Hepatic stellate cell (primary cell): ENCODE measurements at places on chromosomes 4 and X.

DNA sequence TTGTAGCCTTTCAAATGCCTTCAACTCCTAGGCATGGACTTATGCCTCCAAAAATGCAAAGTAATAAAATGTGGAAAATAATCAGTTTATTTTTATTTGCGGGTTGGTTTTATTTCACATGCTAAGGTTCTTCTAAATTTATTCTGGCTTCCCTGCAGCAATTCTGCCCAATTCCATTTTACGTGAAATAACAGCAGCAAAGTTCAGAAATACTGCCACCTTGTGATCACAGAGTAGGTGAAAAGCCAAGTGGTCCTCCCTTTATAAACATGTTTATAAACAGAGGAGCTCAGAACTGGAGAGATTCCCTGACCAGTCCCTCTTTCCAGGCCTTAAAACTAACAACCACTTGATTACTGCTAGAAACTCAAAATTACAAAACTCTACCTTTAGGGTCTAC lies 14.7 kb upstream of the DCHS2 start:
- DNase-seq = no peak

- no peak for DNase-seq
These were observed 192.5 kb downstream of the ASMT start for GRCh38 chrX:1807301-1807731.

DNA sequence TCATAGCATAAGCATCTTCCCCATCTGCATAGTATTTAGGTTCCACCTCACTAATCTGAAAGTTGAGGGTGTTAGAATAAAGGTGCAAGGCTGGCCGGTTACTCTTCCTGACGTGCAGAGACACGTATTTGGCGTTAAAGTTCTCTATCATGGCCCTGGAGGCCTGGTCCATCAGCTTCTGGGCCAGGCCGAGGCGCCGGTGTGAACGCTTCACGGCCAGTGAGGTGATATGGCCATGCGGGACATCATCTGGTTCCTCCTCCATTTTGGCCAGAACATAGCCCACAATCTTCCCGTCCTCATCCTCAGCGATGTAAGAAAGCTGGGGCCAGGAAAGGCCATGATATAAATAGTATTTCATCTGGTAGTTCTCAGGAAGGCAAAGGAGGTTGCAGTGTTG lies 425 bp downstream of the NAA11 start:
- DNase-seq = no peak

DNA sequence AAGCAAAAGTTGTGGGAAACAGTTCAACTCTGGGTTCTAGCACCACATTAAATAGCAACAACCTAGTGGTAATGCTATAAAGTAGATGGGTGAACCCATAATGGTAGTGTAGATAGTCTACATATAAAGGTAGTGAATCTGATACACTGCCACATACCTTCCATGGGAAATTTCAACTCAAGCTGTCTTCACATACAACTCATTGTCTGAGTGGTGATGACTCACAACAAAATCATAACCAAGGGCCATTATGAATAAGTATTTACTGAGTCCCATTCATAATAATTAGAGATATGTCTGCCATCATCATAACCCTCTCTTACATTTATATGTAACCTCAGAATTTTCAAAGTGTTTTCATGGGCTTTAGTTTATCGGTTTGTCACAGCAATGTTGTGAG lies 34.8 kb downstream of the EGF start:
- no peak for DNase-seq

GRCh38 chrX:148572337-148572736 lies 71.9 kb downstream of the AFF2 start:
- DNase-seq = no peak

DNA sequence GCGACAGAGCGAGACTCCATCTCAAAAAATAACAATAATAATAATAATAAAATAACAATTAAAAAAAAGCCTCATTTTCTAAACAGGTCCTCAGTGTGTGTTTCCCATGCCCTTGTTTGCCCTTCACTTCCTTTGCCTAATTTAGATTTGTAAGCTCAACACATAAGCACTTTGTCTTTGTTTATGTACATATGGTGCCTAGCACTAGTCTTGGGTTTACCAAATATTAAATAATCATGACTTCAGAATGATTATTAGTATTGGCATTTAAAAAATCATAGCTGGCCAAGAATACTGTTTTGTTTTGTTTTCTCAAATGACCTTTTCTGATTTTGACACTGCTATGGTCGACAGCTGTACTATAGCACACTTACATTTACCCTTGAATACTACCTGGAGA lies 6.4 kb upstream of the RAPGEF2 start:
- no peak for DNase-seq

GRCh38 chr4:148563684-148564083 lies 121.5 kb upstream of the NR3C2 start:
- no peak for DNase-seq

GRCh38 chr4:25838526-25838925 lies 24.3 kb downstream of the SEL1L3 start:
- no peak for DNase-seq

DNA sequence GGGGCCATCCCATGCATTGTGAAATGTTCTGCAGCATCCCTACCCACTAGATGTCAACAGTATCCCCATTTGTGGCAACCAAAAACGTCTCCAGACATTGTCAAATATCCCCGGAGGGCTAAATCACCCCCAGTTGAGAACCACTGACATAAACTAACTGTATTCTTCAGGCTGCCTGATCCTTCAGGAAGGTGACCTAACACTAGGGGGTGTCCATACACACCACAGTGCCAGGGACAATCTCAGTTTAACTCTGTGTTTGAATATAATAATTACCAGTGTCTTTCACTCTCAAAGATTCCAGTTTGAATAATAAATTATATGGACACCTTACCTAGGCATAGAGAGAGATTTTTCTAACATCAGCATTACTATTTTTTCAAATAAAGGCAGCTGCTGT lies 6.4 kb downstream of the ACE2 start:
- DNase-seq = peak; percentile 3

DNA sequence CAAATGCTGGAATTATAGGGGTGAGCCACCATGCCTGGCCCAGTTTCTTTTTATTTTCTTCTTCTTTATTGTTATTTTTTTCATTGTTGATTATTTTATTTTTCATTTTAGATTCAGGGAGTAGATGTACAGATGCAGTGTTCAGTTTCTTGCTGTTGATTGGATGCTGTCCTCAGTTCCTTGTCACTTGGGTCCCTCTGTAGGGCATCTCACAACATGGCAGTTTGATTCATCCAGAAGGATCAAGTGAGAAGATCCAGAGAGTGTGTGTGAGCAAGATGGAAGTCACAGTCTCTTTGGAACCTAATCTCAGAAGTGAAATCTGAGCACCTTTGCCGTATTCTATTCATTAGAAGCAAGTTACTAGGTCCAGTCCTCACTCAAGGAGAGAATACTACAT lies 20.9 kb downstream of the HMGB3 start:
- DNase-seq = no peak

DNA sequence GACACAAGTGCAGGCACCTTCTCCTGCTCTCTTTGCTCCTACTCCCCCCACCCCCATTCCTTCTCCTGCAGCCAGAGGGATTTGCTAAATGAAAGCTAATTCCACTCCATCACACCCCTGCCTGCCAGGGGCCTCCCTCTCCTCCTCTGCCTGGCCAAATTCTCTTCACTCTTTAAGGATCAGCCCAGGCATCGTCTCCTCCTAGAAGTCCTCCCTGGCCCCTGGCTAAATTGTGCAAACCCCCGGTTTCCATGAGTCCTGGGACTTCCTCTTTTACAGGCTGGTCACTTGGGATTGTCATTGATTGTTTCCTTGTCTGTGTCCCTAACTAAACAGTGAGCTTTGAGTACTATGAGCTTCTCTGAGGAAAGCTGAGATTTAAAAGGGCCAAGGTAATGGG lies 8.7 kb upstream of the ABLIM2 start:
- DNase-seq = no peak

DNA sequence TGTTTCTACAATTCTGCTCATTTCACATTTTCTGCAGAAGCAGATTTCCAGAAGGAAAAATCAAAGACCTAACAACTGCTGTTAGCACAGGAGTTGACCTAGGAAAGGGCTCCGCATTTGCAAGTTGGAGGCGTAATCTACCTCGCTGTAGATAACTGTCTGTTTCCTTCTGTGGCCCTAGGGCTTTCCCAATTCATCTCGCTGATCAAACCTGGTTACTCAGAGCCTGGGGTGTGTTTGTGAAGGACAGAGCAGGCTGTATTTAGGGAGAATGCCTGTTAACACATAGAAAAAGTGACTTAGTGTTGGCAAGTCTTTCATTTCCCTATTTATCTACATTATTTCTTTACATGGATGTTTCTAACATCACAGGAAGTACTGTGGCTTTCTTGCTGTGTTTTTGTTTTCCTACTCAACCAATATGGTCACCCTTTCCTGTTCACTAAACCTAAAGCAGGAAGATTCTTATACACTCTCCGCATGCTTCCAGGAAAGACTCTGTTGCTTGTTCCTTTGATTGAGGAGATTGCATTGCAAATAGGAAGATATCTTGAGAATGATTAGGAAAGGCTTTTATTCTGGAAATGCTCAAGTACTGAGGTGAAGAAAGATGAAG lies 40.5 kb downstream of the AGA start:
- no peak for DNase-seq

DNA sequence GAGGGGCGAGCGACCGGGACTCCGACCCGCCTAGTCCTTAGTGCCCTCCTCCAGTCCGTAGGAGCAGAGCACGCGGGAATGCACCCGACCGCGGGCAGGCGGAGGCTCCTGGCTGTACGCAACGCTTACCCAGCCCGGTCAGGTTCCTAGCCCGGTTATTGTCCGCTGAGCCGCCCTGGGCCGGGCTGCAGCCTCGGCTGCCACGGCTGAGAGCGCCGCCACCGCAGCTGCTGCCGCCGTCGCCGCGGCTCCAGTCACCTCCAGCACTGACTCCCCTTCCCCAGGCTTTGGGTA lies at the start of gene AMER1:
Gene AMER1 (minus strand): TSS at position 268 of the 294 bp plus-strand sequence. CDS start 12,422 bp downstream, outside the sequence.
- DNase-seq = no peak

GRCh38 chr4:100190643-100191600 lies 654 bp upstream of the DDIT4L start:
- peak; percentile 17 for DNase-seq

DNA sequence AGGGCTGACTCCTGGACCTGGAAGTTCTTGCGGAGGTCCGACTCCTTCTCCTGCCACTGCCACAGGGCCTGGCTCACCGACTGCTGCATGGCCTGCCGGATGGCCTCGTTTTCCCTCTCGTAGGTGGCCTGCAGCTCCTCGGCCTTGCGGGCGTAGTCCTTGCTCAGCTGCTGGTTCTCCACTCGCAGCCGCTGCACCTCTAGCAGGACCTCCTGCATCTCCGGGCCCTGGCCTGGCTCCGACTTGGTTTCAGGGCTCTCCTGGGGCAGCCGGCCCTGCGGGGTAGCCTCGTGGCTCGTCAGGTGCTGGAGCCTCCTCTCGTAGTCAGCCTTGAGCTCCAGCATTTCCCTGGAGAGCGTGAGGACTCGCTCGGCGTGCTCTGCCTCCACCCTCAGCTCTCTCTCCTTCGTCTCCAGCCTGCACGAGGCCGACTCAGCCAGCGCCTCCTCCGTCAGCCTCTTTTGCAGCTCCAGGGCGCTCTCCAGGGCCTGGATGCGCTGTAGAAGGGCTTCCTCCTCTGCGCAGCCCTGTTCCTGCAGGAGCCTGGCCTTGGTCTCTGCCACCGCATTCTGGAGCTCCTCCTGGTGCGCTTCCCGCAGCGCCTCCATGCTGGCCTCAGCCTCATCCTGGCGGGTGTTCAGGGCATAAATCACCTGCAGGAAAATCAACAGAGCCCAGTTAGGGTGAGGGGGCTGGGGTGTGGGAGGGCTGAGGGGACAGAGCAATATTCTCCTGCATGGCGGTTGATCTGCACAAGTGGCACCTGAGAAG lies 72.2 kb downstream of the FAM184B start:
- no peak for DNase-seq

DNA sequence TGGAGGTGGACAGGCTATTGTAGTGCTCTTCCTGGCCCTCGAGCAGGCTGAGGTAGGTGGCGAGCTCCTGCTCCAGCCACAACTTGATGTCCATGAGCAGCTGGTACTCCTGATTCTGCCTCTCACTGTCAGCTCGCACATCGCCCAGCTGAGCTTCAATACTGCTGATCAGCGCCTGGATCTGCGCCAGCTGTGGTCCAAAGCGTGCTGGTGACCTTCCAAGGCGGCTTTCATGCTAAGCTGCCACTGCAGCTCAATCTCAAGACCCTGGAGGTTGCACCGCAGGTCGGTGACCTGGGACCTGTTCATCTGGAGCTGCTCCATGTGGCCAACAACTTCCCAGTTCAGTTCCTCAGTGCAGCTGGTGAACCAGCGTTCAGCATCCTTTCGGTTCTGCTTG lies 31.2 kb downstream of the LRIT3 start:
- no peak for DNase-seq

DNA sequence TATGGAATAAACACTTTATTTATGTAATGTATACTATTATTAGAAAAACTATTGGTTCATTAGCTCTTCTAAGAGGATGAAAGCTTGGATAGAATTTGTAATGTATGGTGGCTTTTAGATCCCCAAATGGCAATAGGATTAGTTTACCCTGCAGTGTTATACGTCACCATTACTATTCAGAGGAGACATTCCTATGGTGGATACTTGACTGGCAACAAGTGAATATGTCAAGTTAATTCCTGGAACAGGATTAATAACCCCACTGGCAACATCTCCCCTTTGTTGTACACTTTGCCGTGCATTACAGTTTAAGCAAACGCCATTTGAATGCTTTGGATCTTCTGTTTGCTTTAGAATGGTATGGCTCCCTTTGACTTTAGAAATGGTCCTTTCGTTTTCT lies 420.3 kb downstream of the FAM47B start:
- DNase-seq = no peak

- DNase-seq = no peak
These were observed 25.8 kb downstream of the OTUD4 start for GRCh38 chr4:145154573-145154972.

GRCh38 chr4:138492176-138492575 lies 250.0 kb upstream of the SLC7A11 start:
- no peak for DNase-seq

DNA sequence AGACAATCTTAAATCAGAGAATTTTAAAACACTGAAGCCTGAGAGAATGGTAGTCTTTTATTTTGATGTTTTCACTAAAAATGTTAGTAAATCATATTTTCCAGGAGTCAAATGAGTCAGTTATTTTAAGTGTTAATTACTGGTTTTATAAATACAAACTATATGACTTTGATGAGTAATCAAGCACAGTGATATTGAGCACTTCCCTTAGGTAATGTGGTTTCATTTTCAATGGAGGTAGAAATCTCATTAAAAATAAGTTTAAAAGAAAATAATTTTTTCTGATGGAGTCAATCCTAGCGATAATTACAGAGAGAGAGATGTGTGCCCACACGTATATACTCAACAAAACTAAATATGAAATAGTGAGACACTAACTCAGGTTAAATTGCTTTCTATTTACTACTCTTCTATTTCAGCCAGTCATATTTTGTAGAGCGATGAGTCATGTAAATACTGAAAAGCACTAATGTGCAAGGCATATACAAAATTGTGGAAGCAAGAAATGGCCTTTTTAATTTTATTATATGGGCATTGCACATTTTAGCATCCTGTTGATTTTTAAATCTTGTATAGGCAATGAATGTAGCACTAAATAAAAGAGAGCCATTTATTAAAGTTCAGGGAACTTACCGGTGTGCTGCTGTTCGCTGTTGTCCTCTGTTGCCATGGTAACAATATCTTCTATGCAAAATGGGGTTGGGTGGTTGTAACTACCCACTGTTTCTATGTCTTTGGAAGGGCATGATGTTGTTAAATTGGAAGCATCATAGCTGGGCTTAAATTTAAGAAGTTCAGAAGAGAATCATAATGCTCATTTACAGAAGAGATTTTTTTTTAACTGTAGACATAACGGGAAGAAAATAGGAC lies 513.7 kb downstream of the TLL1 start:
- no peak for DNase-seq
